ENCODE measurements at places on chromosomes 6 and 20.

DNA sequence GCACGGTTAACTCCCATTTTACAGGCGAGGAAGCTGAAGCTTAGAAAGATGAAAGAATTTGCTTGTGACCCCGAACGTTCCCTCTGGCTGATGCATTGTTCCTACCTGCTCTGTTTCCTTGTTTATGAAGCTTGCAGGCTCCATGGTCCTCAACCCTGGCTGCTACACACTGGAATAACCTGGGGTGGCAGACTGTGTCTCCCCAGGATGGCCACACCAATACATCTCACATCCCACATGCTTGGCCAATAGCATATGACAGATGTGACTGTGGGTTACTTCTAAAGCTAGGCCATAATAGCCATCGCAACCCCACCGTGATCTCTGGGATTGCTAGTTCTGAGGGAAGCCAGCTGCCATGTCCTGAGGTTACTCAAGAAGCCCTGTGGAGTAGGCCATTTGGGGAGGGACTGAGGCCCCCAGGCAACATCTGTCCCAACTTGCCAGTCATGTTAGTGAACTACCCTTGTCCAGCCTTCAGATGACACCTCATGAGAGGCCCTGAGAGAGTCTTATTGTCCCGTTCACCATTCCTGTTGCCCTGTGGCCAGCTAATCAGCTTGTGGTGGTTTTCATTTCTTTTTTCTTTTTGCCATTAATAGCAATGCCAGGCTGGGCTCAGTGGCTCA, 6.7 kb upstream of the FAM110A start:
- DNase-seq: no peak

DNA sequence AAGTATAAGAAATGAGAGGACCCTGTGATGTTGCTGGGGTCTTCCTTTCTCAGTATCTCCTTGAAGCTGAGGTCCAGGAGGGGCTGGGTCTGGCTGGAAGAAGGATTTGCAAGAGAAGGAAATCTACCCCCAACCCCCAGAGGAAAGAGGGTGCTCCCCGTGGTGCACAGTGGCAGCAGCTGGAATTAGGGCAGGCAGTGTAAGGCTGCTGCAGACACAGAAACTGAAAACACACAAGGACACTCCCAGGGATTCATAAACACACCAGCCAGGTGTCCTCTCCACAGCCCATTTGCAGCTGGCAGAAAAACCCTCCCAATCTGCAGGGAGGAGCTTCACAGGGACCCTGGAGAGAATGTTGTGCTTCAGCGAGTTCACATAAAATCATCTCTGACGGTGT, 297.2 kb downstream of the CDH26 start:
- no peak for DNase-seq

- no peak for DNase-seq
These were observed 108.5 kb downstream of the TSHZ2 start for GRCh38 chr20:53080687-53080962.

- no peak for DNase-seq
These were observed 169.8 kb downstream of the ANKRD60 start for GRCh38 chr20:58058421-58059259.

GRCh38 chr6:39388606-39389483, 66.3 kb upstream of the KCNK16 start:
- DNase-seq: no peak

- no peak for DNase-seq
These were observed 92.9 kb upstream of the SYNDIG1 start for GRCh38 chr20:24376311-24377099.

DNA sequence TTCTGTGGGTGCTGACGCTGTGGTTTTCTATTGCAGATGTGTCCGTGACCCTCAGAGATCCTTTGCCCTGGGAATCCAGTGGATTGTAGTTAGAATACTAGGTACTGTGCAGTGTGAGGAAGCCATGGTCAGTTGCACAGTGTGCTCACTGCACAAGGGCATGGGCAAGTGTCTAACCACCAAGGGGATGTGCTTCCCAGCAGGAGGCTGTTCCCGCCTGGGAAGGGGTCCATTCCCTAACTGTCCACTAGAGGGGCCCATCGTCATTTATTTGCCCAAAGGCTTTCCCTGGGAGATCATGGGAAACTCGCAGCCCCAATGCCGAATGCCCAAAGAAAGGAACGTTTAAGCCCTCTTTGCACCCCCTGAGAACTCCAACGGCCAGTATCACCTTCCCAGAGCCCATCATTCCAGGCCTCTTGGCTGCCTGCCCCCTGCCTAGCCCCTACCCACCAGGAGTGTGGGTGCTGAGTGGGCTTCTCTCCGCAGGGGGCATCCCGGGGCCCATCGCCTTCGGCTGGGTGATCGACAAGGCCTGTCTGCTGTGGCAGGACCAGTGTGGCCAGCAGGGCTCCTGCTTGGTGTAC, 26.2 kb downstream of the SLCO4A1 start:
- DNase-seq: no peak

DNA sequence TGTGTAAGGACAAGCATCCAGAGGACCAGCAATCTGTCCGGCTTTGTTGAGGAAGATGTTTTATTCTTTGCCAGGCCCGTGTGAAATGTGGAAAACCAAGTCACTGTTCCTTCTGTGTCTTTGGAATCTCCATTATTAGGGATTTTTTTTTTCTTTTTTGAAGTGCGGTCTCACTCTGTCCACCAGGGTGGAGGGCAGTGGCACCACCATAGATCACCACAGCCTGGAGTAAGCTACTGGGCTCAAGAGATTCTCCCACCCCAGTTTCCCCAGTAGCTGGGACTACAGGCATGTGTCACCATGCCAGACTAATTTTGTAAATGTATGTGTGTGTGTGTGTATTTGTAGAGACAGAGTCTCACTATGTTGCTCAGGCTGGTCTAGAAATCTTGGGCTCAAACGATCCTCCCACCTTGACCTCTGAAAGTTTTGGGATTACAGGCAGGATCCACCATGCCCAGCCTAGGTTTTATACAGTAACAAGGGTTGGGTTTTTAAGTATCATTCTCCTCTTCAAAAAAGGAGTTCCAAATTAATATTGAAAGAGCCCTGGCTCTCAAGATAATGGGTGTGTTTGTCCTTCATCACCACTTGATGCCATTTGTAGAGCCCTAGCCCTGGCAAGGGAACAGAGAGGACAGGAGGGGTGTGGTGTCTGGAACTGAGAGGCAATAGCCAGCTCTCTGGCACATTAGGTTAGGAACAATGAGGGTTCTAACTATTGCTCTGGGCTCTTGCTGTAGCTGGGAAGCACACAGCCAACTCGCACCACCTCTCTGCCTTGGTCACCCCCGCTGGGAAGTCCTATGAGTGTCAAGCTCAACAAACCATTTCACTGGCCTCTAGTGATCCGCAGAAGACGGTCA, 3.1 kb downstream of the LAMP5 start:
- DNase-seq: no peak

DNA sequence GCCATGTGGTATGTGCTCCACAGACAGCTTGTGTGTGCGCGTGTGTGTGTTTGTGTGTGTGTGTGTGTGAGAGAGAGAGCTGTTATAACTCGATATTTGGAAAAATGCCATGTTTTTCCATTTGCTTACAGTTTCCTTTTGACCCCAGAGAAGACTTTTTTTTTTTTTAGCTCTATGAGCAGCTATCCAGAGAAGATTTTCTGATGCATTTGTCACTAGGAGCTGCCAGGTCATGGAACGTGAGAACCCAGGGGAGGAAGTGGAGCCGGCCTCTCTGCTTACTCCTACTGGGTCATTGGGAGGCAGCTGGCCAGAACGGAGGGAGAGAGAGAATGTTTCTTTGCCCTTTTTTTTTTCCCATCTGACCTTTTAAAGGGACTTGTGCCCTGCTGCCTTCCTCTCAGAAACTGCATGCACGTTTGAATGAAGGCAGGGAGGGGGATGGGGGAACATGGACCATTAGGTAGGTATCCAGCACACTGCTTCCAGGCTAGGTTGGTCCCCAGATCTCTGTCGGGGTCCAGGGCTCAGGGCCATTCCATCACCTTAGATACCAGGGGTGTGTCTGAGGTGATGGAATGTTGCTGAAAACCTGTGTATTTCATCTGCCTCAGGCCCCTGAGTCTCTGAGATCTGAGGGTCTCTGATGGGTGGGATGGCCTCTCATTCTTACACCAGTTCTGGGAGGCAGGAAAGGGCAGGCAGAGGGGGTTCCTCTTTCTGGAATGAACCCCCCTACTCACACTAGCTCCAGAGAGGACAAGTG, 11.2 kb upstream of the MRPS18A start:
- DNase-seq: no peak

DNA sequence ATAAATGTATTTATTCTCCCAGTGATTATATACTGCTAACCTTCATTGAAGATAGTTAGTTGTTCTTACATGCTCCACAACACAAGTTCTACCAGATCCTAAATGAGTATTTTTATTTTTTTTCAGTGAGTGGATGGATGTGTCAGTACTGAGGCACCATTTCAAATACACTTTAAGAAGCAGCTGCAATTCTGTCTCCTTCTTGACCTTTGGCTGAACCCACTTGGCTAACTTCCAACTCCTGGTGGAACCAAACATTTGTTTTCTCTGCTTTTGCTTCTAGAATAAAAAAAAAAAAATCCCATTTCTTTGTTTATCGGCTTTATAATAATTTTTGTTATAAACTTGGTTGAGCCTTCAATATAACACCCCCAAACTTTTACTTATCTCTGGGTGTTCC, 458.3 kb upstream of the MAP3K7 start:
- no peak for DNase-seq

- DNase-seq: no peak
These were observed 76.7 kb downstream of the GPR6 start for GRCh38 chr6:110054664-110055386.

- DNase-seq: peak; percentile 20
These were observed at the start of gene TEAD3 for GRCh38 chr6:35496841-35497570. Gene TEAD3, minus strand, starts transcription at chr6:35497079.

DNA sequence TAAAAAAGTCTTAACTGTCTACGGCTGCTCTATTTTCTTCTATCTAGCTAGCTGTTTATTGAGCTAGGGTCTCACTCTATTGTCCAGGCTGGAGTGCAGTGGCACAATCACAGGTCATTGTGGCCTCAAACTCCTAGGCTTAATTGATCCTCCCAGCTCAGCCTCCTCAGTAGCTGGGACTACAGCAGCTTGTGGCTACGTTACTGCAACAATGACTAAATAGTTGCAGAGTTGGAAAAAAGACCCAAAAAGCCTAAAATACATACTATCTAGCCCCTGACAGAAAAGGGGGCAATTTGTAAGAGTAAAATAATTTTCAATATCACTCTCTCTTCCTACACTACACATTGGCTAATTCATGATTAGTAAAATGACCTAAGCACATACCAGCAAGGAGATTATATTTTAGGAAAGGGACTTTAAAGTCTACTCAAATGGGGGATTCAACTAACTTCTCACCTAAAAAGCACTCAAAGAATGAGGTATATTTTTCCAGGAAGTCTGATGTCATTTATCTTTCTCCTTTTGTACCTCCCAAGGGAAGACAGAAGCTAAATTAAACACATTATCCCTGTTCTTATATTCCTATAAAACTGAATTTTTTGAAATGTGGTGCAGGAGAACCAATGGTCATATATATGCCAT, 82.8 kb downstream of the ZMYND8 start:
- no peak for DNase-seq

- no peak for DNase-seq
These were observed 30.4 kb upstream of the TSHZ2 start for GRCh38 chr20:52941808-52942207.

GRCh38 chr6:34225551-34225950, 11.1 kb upstream of the HMGA1 start:
- no peak for DNase-seq

DNA sequence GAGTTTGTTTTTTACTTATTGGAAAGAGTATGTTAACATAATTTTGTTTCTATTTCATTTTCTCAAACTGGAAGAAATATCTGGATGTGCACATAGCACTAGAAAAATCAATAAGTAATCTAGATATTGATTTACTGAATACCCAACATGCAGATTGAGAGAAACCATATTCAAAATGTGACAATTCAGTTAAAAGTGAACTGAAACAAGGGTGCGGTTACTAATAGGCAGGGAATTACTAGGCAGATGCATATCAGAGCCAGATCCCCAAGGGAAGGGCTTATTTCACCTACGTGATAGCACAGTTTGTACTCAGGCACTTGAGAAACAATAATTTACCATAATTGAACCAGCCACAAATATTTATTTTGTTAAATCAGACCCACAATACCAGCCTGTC, 493.1 kb upstream of the FLRT3 start:
- DNase-seq: no peak

GRCh38 chr6:170134031-170134470, 156.8 kb downstream of the DLL1 start:
- DNase-seq: no peak

GRCh38 chr6:19349429-19349828, 487.7 kb upstream of the ID4 start:
- no peak for DNase-seq

DNA sequence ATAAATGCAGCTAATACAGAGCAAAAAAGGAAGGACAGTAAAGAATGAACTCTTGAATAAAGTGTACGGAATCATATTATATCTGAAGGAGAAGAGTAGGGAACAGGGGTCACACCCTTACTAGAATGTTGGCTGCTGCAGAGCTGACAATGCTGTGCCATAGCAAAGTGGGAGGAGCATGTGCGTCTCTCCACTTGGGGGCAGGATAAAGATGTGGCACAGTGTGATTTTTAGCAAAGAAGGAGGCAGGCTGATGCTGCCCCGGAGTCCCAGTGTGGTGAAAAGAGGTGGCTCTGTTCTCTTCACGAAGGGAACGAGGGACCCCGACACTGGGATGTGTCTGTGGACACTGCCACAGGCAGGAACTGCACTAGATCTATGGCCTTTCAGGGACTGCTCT, 67.5 kb downstream of the INSM1 start:
- DNase-seq: no peak

DNA sequence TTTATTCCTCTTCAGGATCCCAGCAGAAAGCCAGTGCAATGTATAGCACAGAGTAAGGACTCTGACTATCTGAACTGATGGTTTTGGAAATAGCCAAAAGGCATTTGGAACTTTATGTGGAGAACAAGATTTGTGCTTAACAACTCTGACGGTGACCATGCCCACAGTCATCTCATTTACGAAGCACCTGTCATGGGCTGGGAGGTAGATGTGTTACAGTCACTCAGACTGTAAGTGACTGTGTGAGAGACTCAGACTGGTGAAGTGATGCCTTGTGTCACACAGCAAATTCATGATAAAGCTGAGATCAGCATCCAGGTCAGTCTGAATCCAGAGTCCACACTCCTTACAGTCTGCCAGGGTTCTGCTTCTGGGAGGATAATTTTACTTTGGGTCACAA, 23.9 kb upstream of the FAM83C start:
- DNase-seq: no peak

Data from stimulated activated CD4-positive, alpha-beta T cell treated with anti-CD3 and anti-CD28 coated beads, Interleukin-15, amount 100 ng/mL, for 48 hours (primary cell).